ENCODE measurements at places on chromosomes 3 and 15. TPM values are rescaled to one million over a fixed set of nuclear protein-coding genes. Genes with fewer than 3 reads are reported as not detected.

The NUP210 gene
- polyA plus RNA-seq = 33.7 TPM

GRCh38 chr3:197372047-197372661 lies 73.7 kb upstream of the DLG1 start:
- DNase-seq = peak; percentile 65

DNA sequence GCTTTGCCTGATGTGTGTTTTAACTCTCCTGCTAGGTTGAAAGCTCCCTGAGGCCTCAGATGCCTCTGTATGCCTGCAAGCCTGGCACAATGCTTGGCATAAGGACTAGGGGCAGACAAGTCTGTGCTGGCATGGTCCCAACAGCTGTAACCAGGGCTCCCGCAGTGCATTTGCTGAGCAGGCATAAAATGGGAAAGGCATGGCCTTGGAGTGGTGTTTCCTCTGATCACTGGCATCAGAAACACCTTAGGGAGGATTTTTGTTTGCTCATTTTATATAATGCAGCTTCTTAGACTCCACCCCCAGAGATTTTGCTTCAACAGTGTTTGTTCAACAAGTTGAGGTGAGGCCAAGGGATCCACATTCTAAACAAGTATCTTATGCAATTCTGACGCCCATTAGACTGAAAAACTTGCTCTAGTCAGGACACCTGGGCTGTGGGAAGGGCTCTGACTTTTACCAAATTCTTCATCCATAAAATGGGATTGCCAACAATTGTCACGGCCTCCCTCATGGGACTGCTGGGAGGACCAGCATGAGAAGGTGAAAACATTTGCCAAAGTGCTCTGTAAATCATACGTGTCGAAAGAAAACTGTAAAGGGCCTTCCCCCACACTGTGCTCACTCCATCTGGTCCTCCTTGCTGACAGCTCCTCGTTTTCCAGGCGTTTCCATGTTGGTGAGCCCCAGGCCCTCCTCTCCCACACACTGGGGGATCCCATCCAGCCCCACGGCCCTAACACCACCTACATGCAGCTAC lies 43.1 kb downstream of the STARD5 start:
- DNase-seq = no peak

GRCh38 chr3:178847190-178847589 lies 224.4 kb downstream of the ZMAT3 start:
- no peak for DNase-seq

DNA sequence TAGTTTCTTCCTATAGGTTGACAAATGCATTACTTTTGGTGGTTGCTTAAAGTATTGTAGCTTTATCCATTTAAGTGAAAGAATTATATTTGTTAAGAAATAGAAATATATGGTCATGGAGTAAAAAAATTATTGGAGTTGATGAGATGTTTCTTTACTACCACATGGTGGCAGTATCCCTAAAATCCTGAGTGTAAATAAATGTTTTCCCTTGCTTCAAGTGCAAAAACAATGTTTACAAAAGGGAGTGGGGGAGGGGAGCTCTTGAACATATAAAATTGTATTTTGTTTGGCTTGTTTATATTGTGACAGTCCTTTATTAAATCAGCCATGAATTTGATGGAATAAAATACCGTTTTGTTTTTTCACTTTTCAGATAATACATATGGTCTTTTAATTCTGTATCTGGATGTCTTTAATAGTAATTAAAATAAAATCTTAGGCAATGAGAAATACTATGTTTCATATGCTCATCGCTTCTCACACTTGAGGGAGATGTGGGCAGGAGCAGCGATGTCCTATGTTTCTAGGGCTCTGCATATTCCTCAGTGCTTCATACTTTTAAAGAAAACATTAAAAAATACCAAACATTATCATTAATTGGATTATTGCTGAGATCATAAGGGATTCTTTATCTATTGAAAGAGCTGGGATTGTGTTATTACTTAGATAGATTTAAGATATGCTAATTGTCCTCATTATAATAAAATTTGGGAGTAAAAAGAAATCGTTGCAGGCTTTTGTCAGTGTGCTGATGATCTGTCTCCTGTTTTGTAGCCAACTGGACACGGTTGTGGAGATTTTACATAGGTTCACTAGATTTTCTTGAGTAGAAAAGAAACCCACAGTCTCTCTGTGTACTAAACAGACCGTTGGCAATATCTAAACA lies 349.7 kb downstream of the TUSC7 start:
- peak; percentile 48 for DNase-seq

GRCh38 chr15:87609894-87610293 lies 646.6 kb downstream of the NTRK3 start:
- no peak for DNase-seq

GRCh38 chr3:152257563-152258035 lies 11.1 kb upstream of the MBNL1 start:
- DNase-seq = no peak

The USP19 gene
- 61.4 TPM for polyA plus RNA-seq

The PDIA5 gene
- polyA plus RNA-seq = 25.2 TPM

- DNase-seq = no peak
Observed at GRCh38 chr3:8638994-8639658, 5.5 kb downstream of the SSUH2 start.

DNA sequence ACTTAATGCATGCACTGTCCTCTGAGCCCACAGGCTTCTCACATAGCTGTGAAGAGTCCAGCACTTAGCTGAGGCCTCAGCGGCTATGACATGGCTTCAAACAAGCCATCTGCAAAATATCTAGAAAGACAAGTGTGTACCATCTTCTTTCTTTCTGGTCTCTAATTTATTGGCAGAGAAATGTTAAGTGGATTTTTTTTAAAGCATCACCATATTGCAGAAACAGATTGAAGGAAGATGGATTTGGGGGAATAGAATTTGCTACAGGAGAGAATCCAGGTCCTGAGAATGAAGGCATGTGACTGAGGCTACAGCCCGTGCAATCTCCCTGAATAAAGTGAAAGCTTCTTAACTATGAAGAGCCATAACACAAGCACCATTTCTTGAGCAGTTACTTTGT lies 567.3 kb downstream of the PDCD6IP start:
- no peak for DNase-seq

DNA sequence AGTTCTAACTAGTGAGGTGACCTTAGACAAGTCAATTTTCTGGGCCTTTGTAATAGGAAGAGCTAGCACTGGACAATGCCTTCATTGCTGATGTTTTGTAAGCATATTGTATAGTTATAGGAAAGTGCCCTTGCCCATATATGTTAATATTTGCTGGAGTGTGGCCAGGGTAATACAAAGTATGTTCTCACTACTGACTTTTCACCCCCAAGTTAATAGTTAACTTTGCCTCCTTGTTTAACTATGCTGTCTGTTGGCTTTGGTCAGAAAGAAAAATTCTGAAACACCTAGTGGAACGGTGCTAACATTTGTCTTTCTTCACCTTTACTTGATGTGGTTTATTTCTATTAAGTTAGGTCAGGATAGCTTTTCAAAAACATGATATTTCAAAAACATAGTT lies 287.4 kb upstream of the CTNNB1 start:
- DNase-seq = peak; percentile 39

- no peak for DNase-seq
Observed at GRCh38 chr3:18369551-18370185, 55.5 kb downstream of the SATB1 start.

The IL17RE gene
- 11.2 TPM for polyA plus RNA-seq

DNA sequence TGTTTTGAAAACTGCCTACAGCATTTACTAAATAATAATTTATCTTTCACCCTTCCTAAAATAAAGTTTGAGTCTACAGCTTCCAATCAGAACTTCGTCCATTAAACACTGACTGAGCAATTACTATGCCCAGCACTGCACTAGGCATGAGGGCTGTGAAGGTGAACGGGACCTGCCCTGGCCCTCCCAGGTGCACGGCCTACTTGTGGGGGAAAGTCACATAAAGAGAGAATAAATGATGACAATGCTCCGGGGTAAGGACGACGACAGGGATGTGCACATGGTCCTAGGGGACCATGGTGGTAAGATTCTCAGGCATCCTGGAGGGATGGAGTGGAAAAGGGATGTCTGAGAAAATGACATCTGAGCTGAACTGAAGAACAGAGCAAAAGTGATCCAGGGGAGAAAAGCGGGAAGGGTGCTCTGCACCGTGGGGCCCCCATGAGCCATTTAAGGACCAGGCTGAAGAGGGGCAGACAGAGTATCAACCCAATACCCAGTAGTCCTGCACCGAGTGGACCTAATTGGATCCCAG lies 11.5 kb downstream of the PLA2G4F start:
- no peak for DNase-seq

The DIS3L gene
- polyA plus RNA-seq = 28.6 TPM

GRCh38 chr3:194766845-194767244 lies 81.2 kb downstream of the FAM43A start:
- no peak for DNase-seq

DNA sequence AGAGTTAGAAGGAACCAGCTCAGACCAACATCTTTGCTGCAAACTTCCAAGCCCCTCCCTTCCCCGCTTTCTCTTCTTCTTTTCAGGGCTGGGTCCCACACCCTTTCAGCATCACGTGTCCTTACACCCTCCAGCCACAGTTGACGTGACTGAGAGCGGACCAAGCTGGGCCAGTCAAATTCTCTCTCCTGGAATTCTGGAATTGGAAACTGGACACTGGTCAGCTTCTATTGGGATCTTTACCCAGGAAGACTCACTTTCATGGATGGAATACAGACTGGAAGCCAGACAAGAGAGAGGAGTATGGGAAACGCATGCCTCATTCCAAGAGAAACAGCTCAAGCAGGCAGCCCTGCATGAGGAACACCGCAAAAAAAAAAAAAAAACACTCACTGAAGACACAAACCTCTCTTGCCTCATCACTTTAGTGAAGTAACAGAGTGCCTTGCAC lies 12.4 kb upstream of the TPM1 start:
- no peak for DNase-seq

DNA sequence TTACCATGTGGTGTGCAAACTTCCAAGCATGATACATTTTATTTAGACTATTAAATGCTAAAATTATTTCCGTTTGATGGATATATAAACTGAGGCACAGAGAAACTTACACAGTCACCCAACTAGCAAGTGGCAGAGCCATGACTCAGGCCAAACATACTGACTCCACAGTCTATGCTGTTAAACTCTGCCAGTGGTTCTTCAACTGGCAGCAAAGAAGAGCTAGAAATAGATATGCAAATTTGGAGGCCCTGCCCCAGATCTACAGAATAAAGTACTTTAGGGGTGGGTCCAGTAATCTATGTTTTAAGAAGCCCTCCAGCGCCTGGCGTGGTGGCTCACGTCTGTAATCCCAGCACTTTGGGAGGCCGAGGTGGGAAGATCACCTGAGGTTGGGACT lies 400.0 kb downstream of the FOXP1 start:
- DNase-seq = no peak

Data from renal pelvis (tissue), 12 donors.